Activated CD4-positive, CD25-positive, alpha-beta regulatory T cell treated with anti-CD3 and anti-CD28 coated beads, Interleukin-2, amount 50 U/mL, for 24 hours (primary cell): ENCODE measurements at places on chromosomes 7 and 10.

- ATAC-seq = no peak
These were observed 803 bp downstream of the GOLGA7B start for GRCh38 chr10:97850446-97850845.

- ATAC-seq = no peak
These were observed 168.8 kb downstream of the TCF7L2 start for GRCh38 chr10:113118882-113119281.

GRCh38 chr10:99369126-99369525 lies 40.0 kb downstream of the CNNM1 start:
- no peak for ATAC-seq

- no peak for ATAC-seq
These were observed 160.8 kb downstream of the ZNF438 start for GRCh38 chr10:30870896-30871295.

- ATAC-seq = no peak
These were observed 341.8 kb upstream of the SEMA3A start for GRCh38 chr7:84536271-84536870.

DNA sequence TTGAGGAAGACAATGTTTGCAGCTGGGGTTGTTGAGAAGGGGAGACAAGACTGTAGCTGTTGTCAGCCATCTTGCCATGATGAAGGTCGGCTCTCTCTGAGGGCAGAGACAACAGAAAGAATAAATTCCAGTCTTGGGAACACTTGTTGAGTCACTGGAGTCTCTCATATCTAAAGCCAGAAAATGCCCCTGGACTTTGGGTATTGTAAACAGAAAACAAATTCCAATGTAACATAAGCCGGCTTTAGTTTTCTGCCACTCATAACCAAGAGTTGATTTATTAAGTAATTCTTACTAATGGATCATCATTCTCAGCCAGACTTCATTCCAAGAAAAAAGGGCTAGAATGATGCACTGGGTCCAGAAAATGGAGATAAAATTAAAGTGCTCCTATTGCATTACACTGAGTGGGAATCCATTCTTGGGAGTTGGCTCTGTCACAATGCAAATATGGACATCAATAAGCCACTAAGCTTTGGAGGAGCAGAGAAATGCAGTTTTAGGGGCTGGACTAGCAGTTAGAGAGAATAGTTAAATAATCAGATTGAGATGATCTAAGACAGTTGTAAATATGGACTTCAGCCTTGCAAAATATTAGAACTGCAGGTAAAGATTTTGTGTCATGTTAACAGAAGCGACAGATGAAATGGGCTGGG lies 78.9 kb downstream of the ADAM12 start:
- ATAC-seq = no peak

GRCh38 chr10:32084185-32084851 lies 28.1 kb upstream of the KIF5B start:
- ATAC-seq = no peak

GRCh38 chr10:121369616-121370015 lies 228.6 kb downstream of the FGFR2 start:
- ATAC-seq = no peak

DNA sequence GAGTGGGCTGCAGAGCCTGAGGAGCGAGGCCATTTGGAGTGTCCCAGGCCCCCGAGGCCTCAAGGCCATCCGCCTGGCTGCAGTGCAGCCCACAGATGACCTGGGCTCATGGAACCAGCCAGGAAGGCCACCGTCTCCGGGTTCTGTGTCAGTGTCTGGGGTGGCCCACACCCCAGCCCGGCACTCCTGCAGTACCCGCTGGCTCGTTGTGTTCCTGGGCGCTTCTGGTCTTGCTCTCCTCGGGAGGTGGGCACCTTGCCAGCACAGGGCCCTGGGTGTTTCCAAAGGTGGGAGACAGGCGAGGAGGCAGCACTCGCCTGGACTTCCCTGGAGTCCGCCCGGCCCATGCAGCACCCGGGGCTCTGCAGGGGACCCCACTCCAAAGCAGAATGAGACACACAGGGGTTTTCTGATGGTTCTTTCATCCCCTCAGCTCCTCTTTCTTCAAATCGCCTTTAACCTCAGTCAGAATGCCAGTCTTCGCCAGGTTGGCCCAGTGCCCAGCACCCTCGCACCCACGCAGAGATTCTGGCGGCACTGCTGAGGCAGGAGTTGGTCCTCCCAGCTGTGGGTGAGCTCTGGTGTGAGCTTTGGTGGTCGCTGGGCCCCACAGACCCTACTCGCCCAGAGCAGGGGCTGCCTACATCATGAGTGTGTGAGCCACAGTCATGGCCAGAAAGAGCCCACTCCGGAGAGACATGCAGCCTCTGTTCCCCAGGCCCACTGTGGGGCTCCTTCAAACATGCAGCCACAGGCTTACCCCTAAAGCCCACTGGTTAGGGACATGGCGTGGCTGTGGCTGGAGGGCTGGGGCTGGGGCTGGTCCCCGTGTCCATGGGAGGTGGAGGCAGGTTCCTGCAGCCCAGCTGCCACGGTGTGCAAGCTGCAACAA lies 155.7 kb downstream of the EBF3 start:
- ATAC-seq = no peak

- ATAC-seq = no peak
These were observed 30.5 kb upstream of the GHITM start for GRCh38 chr10:84108797-84109196.

DNA sequence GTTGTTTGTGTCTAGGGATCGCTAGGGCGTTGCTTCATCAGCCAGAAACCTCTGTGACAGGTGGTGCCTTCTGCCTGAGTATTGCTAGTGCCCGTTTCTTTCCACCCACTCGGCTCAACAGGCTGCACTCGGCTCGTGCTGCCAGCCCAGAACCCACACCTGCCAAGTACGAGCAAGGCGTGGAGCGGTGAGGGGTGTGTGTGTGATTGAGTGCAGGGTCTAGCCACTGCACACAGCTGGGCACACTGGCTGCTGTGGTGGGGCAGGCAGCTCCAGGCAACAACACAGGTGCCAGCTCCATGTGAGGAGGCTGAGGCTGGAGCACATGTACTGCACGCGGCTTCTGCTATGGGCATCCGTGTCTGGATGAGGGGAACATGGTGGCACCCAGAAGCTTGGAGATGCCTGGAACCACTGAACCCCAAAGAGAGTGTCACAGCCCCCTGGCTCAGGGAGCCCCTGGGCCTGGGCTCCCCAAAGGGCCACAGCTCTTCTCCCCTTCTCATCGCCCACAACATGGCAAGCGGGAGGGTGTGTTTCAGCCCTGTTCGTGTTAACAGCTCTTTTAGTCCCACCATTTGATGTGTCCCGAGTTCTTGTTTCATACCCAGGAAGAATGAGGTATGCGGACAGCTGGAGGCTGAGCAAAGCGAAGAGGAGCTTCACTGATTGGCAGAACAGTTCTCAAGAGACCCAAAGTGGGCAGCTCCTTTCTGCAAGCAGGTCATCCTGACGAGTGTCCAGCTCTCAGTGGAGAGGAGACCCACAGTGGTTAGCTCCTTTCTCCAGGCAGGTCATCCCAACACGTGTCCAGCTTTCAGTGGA lies 78.1 kb downstream of the HDAC9 start:
- no peak for ATAC-seq

DNA sequence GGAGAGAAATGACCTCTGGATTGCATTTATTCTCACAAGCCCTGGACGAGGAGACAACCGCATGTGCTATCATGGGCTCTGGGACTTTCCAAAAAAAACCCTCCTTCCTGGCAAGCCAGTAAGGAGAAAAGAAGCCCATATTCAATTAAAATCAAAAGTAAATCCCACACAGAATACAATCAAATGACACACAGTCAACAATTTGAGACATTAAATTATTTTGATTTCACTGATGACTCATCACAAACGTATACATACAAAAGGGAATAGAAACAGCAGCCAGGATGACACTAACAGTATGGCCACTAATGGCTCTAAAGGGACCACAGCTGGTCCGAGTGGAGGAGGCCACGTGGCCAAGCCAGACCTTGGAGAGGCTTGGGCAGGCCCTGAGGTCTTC lies 24.9 kb downstream of the LRRC20 start:
- peak; percentile 19 for ATAC-seq

- ATAC-seq = no peak
These were observed 41.8 kb downstream of the STK32C start for GRCh38 chr10:132265890-132266496.
